ENCODE measurements at places on chromosomes 1 and 21.

- H3K4me1 ChIP-seq = no peaks in the 10 kb centered on the region
- H3K4me3 ChIP-seq = no peak overlapping the region
- no peaks in the 10 kb centered on the region for H3K27me3 ChIP-seq
- no peaks in the 10 kb centered on the region for H3K36me3 ChIP-seq
- H3K27ac ChIP-seq = no peak overlapping the region
- no peak for DNase-seq
Measured at GRCh38 chr1:110582378-110582777, 23.8 kb downstream of the KCNA2 start.

GRCh38 chr21:39938086-39938625 is 70.9 kb downstream of the PCP4 start:
- no peaks in the 10 kb centered on the region for H3K36me3 ChIP-seq
- no peaks in the 10 kb centered on the region for H3K4me1 ChIP-seq
- H3K27ac ChIP-seq = no peak overlapping the region
- H3K27me3 ChIP-seq = no peaks in the 10 kb centered on the region

DNA sequence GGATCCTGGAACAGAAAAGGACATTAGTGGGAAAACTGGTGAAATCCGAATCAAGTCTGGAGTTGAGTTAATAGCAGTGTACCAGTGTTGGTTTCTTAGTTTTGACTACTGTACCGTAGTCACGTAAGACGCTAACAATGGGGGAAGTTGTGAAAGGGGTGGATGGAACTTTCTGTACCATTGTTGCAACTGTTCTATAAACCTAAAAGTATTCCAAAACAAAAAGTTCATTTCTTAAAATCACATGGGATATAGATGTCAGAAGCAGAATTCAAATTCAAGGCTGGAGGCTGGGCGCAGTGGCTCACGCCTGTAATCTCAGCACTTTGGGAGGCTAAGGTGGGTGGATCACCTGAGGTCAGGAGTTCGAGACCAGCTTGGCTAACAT is 16.9 kb downstream of the ARHGEF19 start:
- no peaks in the 10 kb centered on the region for H3K4me1 ChIP-seq
- no peaks in the 10 kb centered on the region for H3K27me3 ChIP-seq
- DNase-seq = no peak
- H3K36me3 ChIP-seq = peaks cover 28% of the 10 kb centered on the region

- H3K4me1 ChIP-seq = no peaks in the 10 kb centered on the region
- no peak for DNase-seq
- no peak overlapping the region for H3K4me3 ChIP-seq
- no peak overlapping the region for H3K27ac ChIP-seq
- H3K27me3 ChIP-seq = no peaks in the 10 kb centered on the region
- no peaks in the 10 kb centered on the region for H3K36me3 ChIP-seq
Measured at GRCh38 chr1:76862447-76862846, 4.8 kb upstream of the ST6GALNAC5 start.

DNA sequence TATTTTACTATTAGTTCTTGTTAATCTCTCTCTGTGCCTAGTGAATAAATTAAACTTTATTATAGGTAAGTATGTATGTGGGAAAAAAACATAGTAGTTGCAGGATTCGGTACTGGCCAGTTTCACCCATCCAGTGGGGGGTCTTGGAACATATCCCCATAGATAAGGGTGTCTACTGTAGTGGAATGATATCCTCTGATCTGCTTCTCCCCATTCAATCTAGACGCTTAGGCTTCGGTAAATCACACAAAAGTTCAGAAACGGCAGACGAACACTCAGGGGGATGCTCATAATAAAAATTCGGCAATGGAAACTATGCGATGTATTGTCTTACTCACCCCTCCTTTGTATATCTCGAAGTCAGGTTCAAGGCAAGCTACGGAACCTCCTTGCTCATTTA is 232.9 kb upstream of the COA6 start:
- no peak for DNase-seq
- H3K27ac ChIP-seq = no peak overlapping the region
- H3K4me3 ChIP-seq = no peak overlapping the region
- peaks cover 4% of the 10 kb centered on the region for H3K27me3 ChIP-seq
- no peaks in the 10 kb centered on the region for H3K36me3 ChIP-seq

DNA sequence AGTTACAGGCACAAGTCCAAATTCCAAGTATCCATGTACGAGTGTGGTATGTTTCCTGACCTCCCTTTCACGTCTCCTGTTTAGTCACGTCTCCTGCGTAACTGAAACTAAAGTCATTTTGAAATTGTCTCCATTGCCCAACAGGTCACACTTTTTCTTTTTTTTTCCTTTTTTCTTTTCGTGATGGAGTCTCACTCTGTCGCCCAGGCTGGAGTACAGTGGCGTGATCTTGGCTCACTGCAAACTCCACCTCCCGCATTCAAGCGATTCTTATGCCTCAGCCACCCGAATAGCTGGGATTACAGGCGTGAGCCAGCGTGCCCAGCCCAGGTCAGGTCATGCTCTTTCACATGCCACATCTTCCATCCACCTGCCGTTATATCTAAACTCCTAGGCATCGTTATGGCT is 38.2 kb downstream of the L1TD1 start:
- no peaks in the 10 kb centered on the region for H3K36me3 ChIP-seq
- H3K27ac ChIP-seq = no peak overlapping the region
- H3K4me3 ChIP-seq = no peak overlapping the region
- H3K4me1 ChIP-seq = no peaks in the 10 kb centered on the region
- no peak for DNase-seq

DNA sequence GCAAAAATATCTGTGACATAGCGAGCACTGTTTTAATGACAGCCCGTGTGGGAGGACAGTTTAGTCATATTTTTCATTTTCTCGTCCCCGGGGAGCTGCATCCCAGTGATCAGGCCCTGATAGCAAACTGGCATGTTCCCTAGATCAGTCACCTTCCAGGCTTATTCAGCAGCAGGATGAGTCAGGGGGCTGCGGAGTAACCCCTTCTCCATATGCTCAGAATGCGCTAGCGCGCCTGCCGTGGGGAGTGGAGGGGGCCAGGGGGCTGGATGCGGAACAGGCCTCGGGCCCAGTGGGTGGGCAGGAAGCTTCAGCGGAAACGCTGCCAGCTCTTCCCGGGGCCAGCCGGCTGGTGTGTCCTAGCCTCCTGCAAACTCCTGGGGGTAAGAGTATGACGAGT is 94.0 kb downstream of the KCND3 start:
- no peaks in the 10 kb centered on the region for H3K27me3 ChIP-seq
- DNase-seq = no peak
- H3K36me3 ChIP-seq = no peaks in the 10 kb centered on the region
- no peaks in the 10 kb centered on the region for H3K4me1 ChIP-seq
- no peak overlapping the region for H3K27ac ChIP-seq
- no peak overlapping the region for H3K4me3 ChIP-seq

GRCh38 chr21:42681296-42682206 is 28.1 kb downstream of the PDE9A start:
- H3K27ac ChIP-seq = no peak overlapping the region
- DNase-seq = no peak
- no peaks in the 10 kb centered on the region for H3K4me1 ChIP-seq

GRCh38 chr1:212964102-212964501 is 13.8 kb downstream of the VASH2 start:
- H3K4me1 ChIP-seq = no peaks in the 10 kb centered on the region
- peaks cover 18% of the 10 kb centered on the region for H3K36me3 ChIP-seq
- no peak overlapping the region for H3K4me3 ChIP-seq
- DNase-seq = no peak
- H3K27me3 ChIP-seq = no peaks in the 10 kb centered on the region

- peak overlapping the region; percentile 25 for H3K27ac ChIP-seq
- DNase-seq = peak; percentile 19
- H3K4me1 ChIP-seq = no peaks in the 10 kb centered on the region
Measured at GRCh38 chr1:33182401-33182841, 578 bp upstream of the TRIM62 start.

DNA sequence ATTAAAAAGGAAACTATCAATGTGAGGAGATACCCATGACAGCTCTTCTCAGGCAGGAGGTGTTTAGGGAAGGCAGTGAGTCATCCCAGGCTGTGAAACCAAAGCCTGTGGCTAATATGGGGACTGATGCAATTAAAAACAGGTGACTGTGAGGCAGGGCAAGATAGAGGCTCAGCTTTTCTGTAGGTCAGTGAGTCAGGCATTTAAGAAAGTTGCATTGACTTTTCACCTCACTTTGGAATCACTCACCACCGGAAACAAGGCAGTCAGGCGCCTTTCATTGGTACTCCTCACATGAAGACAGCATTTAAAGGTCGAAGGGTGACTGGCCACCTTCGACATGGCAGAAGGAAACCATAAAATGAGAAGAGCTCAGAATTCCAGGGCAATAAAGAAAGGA is 54.5 kb downstream of the PAPPA2 start:
- H3K27me3 ChIP-seq = no peaks in the 10 kb centered on the region
- no peaks in the 10 kb centered on the region for H3K36me3 ChIP-seq

DNA sequence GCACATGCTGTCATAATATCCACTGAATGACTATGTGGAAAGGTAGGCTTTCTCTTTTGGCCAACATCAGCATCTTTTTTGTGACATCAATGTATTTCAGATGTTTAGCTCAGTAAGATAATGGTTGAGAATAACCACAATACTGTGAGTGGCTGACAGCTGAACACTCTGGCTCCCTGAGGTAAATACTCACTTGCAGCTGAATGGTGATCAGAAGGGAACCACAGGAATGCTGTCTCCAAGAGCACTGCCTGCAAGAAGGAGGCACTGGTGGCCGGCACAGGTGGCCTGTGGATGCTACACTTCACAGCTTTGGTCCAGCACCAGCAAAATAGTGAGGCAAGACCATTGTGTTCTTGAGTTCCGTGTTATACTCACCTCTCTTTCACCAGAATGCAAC is 118.7 kb upstream of the PPM1J start:
- no peak overlapping the region for H3K4me3 ChIP-seq
- no peaks in the 10 kb centered on the region for H3K4me1 ChIP-seq
- no peaks in the 10 kb centered on the region for H3K36me3 ChIP-seq
- H3K27me3 ChIP-seq = no peaks in the 10 kb centered on the region
- H3K27ac ChIP-seq = no peak overlapping the region

DNA sequence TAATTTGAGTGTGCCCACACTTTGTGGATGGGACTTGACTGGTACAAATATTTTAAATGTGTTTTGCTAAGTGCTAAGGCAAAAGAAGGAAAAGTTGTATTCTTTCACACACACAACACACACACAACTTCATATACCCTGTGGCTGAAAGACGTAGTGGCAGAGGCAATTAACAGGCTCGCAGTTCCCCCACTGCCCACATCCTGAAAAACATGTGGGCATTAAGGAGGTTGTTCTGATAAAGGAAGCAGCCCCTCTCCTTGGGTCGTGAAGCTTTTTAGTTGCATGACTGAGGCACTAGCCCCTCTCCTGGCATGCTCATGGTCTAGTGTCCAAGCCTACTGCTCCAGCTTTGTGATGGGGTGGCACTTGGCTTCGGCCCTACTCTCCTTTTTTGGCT is 14.3 kb upstream of the ADAM30 start:
- H3K4me3 ChIP-seq = no peak overlapping the region
- no peak overlapping the region for H3K27ac ChIP-seq
- DNase-seq = no peak
- H3K4me1 ChIP-seq = no peaks in the 10 kb centered on the region

GRCh38 chr1:212021563-212021962 is 13.8 kb downstream of the INTS7 start:
- DNase-seq = no peak
- no peaks in the 10 kb centered on the region for H3K4me1 ChIP-seq
- no peak overlapping the region for H3K27ac ChIP-seq
- no peak overlapping the region for H3K4me3 ChIP-seq
- H3K36me3 ChIP-seq = no peaks in the 10 kb centered on the region

DNA sequence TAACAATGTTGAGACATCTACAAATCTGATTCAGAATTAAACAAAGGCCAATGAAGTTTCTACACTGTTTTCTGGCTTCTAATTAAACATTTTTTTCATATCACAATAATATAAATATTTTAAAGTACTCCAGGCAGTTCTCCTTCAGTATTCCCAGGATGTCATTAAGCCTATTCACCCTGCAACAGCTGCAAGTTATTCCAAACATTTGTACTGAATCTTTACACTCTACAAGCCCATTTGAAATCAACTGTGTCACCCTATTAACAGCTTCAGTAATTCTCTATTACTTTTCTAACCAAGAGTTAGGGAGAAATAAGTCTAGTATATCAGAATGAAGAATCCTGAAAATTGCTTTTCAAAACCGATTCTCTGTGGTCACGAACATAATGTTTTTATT is 124.6 kb downstream of the OLFML2B start:
- no peak overlapping the region for H3K27ac ChIP-seq
- no peaks in the 10 kb centered on the region for H3K36me3 ChIP-seq
- H3K4me1 ChIP-seq = no peaks in the 10 kb centered on the region

DNA sequence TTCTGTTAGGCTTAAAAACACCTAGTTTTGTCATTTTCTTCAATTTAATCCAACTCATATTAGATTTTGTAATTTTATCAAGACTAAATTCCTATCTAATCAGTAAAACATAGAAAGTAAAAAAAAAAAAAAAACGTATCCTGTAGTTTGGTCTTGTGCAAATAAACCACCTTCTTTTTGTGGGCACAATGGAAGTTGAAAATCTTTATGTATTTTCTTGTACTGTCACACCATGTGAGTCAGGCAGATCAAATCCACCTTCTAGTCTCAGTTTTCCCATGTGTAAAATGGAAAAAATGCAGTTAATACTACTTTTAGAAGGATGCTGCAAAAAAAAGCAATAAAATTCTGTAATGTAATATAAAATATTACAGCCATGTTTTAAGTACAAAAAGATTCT is 129.8 kb downstream of the CYYR1 start:
- DNase-seq = no peak
- H3K4me1 ChIP-seq = no peaks in the 10 kb centered on the region
- H3K36me3 ChIP-seq = no peaks in the 10 kb centered on the region
- H3K27me3 ChIP-seq = no peaks in the 10 kb centered on the region

GRCh38 chr1:185404291-185404690 is 87.2 kb upstream of the IVNS1ABP start:
- H3K4me1 ChIP-seq = peaks cover 6% of the 10 kb centered on the region
- no peaks in the 10 kb centered on the region for H3K27me3 ChIP-seq
- no peaks in the 10 kb centered on the region for H3K36me3 ChIP-seq
- H3K4me3 ChIP-seq = peak overlapping the region; percentile 3
- peak; percentile 24 for DNase-seq

DNA sequence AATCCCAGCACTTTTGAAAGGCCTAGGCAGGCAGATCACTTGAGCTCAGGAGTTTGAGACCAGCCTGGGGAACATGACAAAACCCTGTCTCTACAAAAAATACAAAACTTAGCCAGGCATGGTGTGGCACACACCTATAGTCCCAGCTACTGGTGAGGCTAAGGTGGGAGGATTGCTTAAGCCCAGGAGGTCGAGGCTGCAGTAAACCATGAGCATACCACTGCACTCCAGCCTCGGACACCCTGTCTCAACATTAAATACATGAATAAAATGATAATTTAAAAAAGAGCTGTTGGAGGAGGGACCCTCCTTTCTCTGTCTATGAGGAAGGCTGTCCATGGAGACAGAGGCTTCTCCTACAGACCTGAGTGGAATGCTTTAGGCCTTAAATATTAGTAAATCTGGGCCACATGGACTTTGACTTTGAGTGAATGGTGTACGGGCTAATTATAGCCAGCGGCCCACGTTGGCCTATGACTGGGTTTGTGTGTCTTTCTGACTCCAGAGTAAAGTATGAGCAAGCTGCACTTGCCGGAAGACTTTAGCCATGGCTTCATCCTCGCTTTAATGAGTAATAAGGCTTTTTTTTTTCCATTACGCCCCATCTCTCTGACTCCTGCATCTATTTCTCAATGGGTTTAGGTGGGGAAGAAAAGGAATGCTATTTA is 21.3 kb downstream of the RAB3B start:
- no peaks in the 10 kb centered on the region for H3K36me3 ChIP-seq
- DNase-seq = peak; percentile 40
- no peak overlapping the region for H3K4me3 ChIP-seq
- no peak overlapping the region for H3K27ac ChIP-seq
- H3K4me1 ChIP-seq = no peaks in the 10 kb centered on the region

- no peak overlapping the region for H3K27ac ChIP-seq
- no peak for DNase-seq
- no peaks in the 10 kb centered on the region for H3K4me1 ChIP-seq
- H3K4me3 ChIP-seq = no peak overlapping the region
- H3K27me3 ChIP-seq = no peaks in the 10 kb centered on the region
- H3K36me3 ChIP-seq = no peaks in the 10 kb centered on the region
Measured at GRCh38 chr1:158951956-158952355, 20.6 kb downstream of the PYHIN1 start.
